ENCODE measurements at places on chromosomes 1 and 21.

- peak; percentile 43 for DNase-seq
Measured at GRCh38 chr1:147072482-147073432, 99.5 kb downstream of the PRKAB2 start.

DNA sequence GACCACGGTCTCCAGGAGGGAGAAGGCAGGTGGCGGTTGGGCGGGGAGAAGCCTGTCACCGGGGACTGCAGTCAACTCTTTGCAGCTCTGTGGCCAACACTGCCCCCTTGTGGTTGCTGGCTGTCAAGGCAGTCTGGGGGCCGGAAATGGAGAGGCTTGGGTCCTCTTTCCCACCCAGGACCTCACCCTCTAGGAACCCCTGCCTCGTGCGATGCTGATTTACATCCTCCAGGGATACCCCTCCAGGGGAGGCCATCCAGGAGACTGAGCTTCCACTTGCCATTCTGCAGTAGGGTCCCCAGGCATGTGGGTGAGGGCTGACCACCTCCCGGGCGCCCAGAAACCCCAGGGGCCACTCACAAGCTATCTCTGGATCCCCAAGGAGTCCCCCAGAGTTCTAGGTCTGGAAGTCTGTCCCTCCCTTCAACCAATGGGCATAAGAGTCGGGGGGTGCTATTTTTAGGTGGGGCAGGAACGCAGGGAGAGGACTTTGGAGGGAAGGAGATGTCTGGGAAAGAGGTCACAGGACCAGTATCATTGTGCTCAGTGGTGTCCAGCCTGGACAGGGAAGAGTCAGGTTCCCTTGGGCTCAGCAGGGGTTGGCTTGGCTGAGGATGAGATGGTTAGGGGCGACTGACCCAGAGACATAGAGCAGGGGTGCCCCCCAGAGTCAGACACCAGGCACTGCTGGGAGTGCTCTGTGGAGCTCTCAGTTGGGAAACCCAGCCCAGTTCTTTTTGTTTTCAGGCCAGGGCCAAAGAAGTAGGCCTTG lies 7.1 kb upstream of the GPR61 start:
- DNase-seq: peak; percentile 66

- no peak for DNase-seq
Measured at GRCh38 chr1:40884055-40884795, 22.1 kb upstream of the CITED4 start.

GRCh38 chr1:8070381-8070811 lies 44.3 kb upstream of the ERRFI1 start:
- DNase-seq: no peak

DNA sequence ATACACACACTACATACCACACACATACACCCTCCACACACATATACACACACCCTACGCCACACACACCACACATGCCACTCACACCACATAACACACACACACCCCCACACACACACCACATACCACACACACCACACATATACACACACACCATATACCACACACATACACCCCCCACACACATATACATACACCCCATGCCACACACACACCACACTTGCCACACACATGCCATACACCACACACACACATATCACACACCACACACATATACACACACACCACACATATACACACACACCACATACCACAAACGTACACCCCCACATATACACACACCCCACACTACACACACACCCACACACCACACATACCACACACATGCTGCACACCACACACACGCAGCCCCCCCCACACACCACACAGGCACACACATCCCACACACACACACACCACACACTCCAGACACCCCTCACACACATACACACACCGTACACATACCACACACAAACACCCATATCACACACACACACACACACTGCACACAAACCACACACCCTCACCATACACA lies 76.7 kb upstream of the TMPRSS2 start:
- DNase-seq: no peak

DNA sequence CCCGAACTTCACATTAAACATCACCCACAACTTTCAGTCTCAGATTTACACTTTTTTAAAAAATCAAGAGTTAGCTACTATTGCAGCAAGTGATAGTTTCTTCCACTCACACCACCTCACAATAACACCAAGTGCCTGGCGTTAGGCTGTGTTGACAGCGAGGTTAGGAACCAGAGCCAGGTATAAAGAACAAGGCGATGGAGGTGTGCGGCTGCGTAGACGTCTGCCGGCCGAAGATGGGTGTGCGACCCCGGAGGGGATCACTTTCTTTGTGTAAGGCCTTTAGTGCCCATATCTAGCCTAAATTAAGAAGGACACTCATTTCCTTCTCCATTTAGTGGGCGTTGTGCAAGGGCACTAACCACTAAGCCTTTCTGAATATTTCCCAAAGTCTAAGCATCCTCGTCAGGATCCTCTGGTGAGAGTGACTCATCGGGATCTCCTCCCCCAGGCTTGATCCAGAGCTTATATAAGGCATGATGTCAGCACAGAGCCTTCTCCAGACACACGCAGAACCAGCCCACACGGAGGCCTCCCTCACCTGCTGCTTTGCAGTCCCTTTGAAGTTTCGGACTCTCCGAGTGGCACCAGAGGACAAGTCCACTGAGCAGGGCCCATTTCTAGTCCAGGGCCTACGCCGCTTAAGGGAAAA lies 11.8 kb downstream of the NHLH2 start:
- DNase-seq: no peak

DNA sequence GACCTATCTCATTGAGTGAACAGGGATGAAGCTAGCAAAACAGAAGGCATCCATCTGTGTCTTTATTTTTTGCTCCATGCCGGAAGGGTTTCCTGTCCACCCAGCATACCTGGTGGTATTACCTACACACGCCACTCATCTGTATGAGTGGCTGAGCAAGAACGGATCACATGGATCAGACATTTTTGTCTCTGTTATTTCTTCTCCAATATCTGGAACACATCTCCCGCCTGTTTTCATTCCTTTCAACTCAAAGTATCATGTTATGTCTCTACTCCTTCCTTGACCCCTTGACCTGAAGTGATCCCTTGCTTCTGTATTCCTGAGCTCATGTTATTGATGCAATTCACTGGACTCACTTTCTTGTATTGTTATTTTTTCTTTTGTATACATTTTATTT lies 24.7 kb downstream of the ADAMTS1 start:
- DNase-seq: no peak

- DNase-seq: peak; percentile 20
Measured at GRCh38 chr1:95384567-95384966, 150.6 kb downstream of the RWDD3 start.

- no peak for DNase-seq
Measured at GRCh38 chr1:117814856-117815797, 114.3 kb downstream of the GDAP2 start.

DNA sequence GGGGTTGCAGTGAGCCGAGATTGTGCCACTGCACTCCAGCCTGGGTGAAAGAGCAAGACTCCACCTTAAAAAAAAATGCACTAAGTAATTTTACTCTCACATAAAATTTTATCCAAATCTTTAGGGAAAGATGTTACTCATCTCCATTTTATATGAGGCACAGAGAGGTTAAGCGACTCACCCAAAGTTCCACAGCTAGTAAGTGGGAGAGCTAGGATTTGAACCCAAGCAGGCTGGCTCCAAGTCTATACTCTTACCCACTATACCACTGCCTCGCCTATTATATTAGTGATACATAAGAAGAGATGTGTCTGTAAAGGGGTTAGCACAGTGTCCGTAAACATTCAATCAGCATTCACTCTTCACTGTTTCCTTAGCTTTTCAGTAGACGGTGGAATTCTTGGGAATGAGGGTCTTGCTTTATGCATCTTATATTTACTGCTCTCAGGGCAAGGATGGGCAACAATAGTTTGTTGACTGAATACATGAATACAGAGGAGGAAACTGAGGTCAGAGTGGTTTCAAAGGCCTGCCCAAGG lies 15.1 kb downstream of the LDLRAD2 start:
- DNase-seq: no peak

DNA sequence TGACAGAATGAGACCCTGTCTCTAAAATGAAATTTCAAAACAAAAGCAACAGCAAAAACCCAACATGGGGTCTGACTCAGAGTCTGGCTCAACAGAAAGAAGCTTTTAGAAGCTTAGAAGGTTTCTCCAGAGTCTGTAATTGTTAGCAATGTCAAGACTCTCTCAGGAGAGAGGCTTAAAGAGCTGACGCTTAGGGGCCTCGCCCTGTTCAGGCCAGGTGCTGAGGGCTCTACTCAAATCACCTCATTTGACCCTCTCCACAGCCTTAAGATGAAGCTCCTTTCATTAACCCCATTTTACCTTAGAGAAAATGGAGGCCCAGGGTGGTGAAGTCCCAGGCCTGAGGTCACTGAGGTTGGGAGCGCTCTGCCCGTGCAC lies 5.3 kb upstream of the KIF17 start:
- DNase-seq: no peak

DNA sequence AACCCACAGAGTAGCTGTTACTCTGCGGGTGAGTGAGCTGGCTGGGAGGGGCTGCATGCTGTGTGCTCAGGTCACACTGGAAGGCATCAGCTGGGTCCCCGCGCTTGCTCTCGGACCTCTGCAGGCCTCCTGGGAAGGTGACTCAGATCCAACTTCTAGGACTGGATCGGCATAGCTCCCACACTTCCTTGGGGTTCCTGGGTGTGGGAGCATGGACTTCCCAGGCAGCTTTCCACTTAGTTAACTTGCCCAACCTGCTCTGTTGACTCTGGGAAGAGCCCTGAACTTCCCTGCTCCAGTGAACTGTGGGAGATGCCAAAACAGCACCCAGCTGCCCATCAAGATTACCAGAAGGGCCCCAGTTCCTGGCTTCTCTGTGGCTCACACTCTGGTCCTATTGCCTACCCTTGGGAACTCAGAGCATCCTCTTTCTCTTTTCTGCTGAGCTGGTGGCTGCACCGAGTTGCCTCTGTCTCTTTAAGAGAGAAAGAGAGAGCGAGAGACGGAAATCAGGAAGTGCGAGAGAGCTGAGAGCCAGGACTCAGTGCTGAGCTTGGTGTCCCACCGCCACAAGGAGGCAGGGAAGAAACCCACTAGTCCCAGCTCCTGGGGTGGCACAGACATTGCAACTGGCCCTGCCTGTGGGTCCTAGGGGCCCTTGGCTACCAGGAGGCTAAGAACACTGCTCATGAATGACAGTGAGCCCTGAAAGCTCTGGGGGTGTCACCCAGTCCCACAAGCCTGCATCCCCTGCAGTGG lies at the start of gene IKBKE:
IKBKE (plus strand) TSS at position 544 of the 759 bp plus-strand sequence. CDS start 2,752 bp downstream, outside the sequence.
- DNase-seq: peak; percentile 68

- DNase-seq: no peak
Measured at GRCh38 chr1:25643929-25644328, 27.3 kb downstream of the MAN1C1 start.

Data from left lung (tissue), 14 donors.